ENCODE measurements at places on chromosomes 2 and 18.
A peak's percentile ranks its signal among the peaks of the same experiment; 100 is the strongest.

- no peak for DNase-seq
Measured at GRCh38 chr2:167411367-167411766, 523.1 kb downstream of the XIRP2 start.

GRCh38 chr18:3405713-3406112 lies 44.3 kb upstream of the TGIF1 start:
- DNase-seq, result no peak

GRCh38 chr2:21333684-21334083 lies 209.9 kb downstream of the TDRD15 start:
- no peak for DNase-seq

DNA sequence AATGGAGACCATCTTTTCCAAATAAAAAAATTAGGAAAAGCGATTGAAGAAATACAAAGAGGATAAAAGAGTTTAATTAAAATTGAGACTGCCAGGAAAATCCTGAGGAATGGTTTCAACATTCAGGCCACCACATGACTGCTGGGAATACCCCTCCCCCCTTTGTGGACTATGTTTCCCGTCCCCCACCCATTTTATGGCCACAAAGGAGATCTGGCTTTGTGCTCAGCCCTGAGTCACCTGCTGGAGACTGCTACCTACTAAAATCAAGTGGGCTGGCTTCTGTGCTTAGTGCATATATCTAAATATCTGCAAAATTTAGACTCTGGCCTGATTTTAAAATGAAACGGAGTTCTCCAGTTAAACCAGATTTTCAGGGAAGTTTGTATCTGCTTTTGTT lies 10.1 kb downstream of the RND3 start:
- DNase-seq, result no peak

DNA sequence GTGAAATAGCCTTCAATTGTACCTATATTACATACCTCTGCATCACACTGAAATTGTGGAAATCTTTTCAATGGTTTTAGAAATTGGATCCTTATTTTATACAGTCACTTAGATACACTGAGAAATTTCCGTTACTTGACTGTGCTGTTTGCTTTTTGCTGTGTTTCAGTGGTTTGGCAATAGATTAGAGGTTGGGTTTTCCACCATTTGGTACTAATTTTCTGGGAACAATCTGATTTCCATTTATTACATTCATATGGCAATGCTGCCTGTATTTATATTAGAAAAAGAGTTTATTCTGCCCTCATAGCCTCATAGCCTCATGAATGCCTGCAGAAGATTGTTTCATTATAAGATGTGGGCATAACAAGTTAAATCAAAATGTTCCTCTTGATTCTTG lies 285.0 kb downstream of the GULP1 start:
- DNase-seq, result no peak

- no peak for DNase-seq
Measured at GRCh38 chr2:181130686-181131085, 150.3 kb downstream of the UBE2E3 start.

DNA sequence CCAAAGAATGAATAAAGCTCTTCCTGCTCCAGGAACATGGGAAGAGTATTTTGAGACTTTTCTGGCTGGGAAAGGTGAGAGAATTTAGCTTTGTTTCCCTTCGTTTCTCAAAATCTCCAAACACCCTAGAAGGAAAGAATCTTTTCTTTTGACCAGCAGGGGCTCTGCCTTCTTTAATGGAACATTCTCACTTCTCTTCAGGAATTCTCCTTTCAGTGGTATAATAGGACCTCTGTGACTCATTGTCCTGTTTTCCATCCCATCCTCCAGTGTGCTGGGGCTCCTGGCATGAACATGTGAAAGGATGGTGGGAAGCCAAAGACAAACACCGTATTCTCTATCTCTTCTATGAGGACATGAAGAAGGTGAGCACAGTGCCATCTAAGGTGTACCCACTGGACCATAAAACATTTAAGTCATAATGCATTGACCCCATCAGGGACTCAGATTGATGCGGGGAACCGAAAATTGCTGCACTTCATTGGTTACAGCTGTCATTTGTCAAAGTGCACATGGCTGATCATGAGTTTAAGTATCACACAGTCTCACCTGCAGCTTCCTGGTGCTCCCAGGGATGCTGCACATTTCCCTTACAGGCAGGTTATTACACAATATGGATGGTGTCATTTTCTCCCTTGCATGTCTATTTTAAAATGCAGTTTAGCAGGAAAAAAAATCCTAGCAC lies 5.5 kb downstream of the SULT1C4 start:
- no peak for DNase-seq

GRCh38 chr18:58041633-58042032 lies 2.4 kb upstream of the NEDD4L start:
- no peak for DNase-seq

DNA sequence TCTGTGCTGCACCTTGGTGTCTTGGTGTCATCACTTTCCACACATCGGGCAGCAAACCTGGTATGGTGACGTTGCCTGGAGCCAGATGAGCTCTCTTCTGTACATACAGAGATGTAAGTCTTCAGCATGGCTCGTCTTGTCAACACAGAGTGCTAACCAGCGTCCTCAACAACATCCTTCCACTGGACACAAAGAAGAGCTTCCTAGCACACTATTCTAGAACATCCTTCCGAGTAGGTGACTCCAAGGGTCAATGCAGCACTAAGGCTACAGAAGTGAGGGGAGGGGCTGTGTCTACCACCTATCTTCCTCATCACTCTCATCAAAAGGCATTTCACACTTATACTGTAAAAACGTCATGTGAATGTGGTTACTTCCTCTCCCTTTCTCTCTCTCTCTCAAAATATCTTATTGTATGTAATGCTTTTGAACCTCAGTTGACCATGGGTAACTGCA lies 108.1 kb upstream of the SLC1A4 start:
- no peak for DNase-seq

DNA sequence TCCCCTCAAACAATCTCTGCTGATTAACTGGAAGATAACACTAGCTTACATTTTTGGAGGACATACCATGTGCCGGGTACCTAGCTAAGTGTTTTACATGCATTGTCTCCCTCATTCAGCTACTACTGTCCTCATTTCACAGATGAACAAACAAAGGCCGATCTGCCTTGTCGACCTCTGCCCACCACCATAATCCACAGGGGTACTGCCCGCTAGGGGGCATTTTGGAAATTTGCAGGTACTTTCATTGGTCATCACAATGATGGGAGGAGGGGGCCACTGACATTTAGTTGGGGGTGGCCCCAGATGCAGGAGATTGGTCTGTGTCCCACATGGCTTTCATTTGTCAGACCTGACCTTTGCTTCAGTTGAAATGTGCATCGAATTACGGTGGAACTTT lies 3.9 kb upstream of the TMEM163 start:
- no peak for DNase-seq

DNA sequence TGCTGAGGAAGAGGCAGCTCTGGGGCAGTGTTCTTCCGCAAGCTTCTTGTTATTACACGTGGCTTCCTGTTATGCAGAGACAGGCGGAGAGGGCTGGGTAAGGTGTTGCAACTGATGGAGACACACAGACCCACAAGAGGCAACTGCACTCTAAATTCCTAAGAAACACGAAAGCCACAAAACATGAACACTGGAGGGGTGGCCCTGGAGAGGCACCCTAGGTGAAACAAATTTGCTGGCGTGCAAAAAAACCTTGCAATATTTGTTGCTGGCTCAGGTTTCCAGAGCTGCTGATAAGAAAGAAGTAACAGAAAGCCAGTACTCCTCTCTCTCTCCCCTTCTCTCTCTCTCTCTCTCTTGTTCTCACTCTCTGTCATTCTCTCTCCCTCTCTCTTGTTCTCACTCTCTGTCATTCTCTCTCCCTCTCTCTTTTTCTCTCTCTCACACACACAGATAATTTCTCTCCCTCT lies 31.8 kb downstream of the ARHGAP25 start:
- peak; percentile 48 for DNase-seq

DNA sequence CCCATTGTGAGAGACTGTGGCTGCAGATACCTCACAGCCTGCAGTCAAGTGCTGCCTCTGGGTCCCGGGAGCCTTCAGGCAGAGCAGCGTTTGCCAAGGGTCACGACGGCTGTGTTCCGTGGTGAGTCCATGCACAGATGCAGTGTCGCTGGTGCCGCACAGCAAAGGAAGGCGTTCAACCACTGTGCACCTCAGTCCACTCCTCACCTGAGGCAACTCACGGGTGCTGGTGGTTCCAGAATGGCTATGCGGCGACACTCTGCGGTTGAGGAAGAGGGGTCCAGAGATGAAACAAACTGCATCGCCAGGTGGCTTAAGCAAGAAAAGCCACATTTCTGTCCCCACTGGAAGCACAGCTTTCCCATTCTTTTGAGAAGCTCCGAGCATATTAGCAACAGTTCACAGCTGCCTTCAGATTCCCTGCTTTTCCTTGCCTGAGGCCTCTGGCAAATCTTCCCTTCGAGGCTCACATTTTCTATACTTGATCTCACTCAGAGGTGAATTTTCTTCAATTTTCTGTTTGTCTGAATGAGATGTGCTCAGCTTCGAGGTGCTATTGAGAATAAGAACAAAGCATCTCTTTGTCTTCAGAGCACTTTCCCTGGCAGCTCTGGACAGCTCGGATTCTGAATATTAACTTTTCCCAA lies 208.8 kb upstream of the TWIST2 start:
- DNase-seq, result no peak

DNA sequence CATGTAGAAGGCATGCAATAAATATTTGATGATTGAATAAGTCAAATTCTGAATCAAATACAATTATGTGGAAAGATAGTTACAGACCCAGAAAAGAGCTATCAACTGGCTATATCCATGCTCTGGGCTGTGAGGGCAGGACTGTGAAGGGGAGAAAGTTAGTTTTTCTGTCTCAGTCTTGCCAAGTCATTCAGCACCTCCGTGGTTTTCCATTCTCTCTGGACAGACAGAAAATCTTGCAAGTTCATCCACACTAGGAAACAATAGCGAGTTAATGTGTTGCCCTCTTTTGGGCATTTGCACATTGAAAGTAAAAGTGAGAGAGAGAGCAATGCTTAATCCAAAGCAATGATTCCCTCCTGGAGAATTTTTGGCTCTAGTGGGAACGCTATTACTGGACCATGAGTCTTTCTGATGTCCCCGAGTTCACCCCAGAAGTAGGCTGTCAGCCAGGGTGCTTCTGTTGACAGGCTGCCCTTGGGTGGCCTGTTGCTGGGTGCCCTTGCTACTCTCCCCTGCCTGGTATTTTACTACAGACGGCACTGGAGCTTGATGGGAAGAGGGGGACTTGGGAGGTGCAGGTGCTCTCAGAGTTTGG lies 238.3 kb downstream of the LOXHD1 start:
- DNase-seq, result no peak
